BE2C (cell line): ENCODE measurements at places on chromosomes 4 and X.

DNA sequence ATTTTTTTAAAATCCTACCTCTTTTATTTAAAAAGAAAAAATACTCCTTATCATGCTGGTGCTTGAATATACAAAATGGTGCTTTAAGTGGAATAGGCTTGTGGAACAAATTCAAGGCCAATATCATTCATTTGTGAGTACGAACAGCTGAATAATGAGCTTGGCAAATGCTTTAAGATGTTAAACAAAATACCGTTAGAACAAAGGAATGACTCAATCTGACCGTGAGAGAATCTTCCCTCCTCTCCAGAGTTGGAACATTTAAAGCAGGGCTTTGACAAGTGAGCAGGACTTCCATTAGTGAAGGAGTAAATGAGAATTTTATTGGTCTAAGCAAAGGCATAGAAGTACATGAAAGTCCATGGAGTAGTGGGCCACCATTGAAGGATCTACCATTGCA, 74.5 kb downstream of the DCLK2 start:
- DNase-seq, result no peak

DNA sequence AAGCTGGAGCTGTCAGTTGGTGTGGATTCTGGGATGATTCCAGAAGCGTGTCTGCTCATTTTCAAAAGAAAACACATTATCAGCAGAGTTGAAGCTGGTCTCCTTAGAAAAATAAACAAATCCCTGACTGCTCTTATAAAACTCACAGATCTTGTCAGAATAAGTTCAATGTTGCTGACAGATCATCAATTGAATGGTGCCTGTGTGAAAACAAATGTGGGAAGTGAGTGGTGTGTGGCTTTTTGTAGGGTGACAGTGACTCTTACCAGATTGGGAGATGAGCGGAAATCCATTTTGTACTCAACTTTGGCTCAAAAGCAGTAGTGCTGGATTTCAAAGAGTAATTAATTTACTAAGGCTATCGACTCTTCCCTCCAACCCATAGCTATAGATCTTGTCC, 807.8 kb downstream of the RAPGEF2 start:
- DNase-seq, result no peak

- DNase-seq, result no peak
Measured at GRCh38 chrX:124268099-124268498, 64.4 kb upstream of the TEX13D start.

- DNase-seq, result no peak
Measured at GRCh38 chr4:183059797-183060196, 39.3 kb upstream of the WWC2 start.

GRCh38 chr4:32087211-32087610, 1367.0 kb downstream of the PCDH7 start:
- no peak for DNase-seq

GRCh38 chr4:30068234-30068633, 651.9 kb upstream of the PCDH7 start:
- DNase-seq, result peak; percentile 4

DNA sequence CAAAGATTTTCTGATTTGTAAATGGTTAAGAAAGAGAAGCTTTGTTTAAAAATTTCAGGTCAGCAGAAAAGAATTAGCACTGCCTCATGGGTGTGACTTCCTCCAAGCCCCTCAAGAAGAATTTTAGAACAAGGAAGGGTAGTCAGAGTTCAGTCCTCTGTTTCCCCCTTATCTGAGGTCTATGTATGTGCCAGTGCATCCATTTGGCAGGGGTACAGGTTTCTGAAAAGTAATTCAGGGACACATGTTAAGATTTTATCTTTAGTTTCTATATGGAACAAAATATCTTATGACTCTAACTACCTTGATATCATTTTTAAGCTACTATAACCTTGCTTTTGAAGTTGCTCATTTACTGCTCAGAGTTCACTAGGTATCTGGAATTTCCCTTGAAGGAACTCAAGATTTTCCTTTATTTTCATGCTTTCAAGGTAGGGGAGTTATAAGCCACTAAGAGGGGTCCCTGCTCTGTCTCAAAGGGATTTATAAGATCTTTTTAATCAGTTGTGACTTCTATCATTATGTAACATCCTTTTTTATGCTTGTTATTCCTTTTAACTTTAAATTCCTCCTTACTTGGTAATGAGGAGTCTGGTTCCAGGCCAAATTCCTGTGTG, 24.4 kb upstream of the PLK4 start:
- DNase-seq, result no peak

DNA sequence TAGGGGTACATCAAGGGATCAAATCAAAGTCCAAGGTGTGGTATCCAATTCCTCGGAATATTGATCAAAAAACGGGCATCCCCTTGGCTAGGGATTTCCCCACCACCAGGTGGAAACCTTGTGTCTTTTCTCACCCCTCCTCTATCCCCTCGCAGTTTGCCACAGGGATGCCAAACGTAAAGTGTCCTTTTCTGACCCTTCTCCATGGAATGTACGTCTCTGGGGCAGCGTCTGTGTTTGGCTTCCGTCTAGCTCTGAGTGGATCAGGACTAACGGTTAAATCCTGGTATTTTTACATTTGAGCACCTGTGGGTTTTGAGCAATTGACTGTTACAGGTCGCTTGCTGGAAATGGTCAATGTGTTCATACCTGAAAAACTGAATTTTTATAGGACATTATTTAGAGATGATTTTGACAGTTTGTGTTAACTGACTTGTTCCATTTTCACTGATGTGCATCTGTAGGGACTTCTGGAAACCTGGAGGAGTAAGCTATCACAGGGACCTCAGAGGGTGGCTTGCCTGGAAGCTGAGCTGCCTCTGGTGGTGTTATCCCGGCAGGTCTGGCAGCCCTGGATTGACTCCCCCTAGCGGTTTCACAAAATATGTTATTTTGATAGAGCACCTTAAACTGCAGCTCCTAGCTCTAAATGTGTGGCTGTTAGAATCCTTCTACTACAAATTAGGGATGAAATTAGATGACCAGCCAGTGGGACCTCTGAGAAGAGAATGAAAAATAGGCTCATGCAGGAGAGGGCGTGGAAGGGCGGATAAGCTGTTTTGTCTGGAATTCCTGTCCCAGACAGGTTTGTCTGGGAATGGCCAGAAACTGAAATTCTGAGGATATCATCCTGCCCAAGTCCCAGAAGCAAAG, 8.8 kb upstream of the MGST2 start:
- DNase-seq, result peak; percentile 76

GRCh38 chr4:97370568-97370967, 772.7 kb downstream of the STPG2 start:
- peak; percentile 37 for DNase-seq

GRCh38 chr4:71187404-71188155, 151.2 kb upstream of the SLC4A4 start:
- DNase-seq, result peak; percentile 11

GRCh38 chr4:129899849-129900248, 803.9 kb downstream of the C4orf33 start:
- DNase-seq, result no peak

- no peak for DNase-seq
Measured at GRCh38 chr4:4968161-4968725, 51.0 kb downstream of the CYTL1 start.

DNA sequence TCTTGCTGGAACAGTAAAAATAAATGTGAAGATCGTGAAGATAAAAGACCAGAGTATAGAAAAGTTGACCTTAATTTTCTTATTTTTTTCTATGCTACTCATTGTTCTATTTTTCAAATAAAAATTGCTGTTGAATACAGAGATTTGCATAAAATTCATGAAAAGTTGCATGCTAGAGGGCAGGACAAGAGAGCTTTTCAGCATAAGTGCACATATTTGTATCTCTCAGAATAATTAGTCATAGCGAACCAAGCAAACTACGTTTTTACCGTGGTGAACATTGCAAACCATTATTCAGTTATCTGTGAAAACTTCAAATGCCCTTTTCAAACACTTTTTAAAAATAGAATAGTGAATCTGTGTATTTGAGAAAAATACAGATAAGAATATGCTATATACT, 26.4 kb upstream of the AFF2 start:
- no peak for DNase-seq

DNA sequence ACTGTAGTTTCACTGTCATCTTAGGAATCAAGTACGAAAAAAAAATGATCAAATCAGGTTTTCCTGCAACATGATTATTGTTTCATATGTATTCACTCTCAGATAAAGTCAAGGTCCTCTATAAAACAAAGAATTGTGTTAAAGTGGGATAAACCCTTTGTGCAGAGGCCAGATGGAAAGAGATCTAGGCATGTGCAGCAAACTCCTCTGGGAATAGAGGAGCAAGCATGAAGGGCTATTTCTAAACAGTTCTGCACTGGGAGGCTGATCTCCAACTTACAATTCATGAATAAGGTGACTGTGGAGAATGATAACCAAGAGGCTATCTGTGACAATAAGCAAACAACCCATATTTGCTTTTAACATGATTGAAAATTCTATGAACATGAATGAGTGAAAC, 2.4 kb upstream of the WDFY3 start:
- DNase-seq, result peak; percentile 39

DNA sequence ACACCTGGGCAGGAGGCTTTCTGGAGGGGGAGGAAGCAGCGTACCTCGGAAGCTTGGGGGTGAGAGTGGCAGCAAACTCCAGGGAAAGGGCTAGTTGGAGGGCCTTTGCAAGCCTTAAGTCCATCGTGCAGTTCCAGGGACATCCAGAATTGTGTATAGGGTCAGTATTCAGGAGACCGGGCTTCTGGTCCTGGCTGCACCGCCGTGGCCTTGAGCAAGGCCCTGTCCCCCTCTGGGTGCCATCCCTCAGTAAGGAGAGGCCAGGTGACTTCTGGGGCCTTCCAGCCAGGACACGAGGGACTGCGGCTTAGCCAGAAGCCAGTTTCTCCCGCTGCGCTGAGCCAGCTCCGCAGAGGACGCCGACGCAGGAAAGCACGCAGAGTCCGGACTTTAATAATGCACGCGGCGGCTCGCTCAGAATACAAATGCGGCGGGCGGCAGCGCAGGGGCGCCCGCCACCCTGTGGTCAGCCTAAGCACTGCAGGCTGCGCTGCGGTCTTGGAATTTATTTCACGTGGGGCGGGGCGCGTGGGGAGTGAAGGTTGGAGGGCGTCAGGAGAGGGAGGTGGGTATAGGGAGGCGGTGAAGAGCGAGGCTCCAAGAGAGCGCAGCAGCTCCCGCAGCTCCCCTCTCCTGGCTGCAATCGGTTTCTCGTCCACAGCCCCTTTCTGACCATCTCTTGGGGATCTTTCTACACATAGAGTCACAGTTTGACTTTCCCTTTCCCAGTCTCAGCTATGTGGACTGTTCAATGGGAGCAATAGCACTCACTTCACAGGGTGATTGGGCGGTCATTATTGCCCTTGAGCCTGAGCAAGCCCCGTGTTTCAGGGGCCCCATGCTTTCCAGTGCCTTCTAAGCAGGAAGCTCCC, 94.1 kb upstream of the GPR50 start:
- DNase-seq, result peak; percentile 64

- no peak for DNase-seq
Measured at GRCh38 chrX:63747331-63747730, 37.7 kb downstream of the ARHGEF9 start.

DNA sequence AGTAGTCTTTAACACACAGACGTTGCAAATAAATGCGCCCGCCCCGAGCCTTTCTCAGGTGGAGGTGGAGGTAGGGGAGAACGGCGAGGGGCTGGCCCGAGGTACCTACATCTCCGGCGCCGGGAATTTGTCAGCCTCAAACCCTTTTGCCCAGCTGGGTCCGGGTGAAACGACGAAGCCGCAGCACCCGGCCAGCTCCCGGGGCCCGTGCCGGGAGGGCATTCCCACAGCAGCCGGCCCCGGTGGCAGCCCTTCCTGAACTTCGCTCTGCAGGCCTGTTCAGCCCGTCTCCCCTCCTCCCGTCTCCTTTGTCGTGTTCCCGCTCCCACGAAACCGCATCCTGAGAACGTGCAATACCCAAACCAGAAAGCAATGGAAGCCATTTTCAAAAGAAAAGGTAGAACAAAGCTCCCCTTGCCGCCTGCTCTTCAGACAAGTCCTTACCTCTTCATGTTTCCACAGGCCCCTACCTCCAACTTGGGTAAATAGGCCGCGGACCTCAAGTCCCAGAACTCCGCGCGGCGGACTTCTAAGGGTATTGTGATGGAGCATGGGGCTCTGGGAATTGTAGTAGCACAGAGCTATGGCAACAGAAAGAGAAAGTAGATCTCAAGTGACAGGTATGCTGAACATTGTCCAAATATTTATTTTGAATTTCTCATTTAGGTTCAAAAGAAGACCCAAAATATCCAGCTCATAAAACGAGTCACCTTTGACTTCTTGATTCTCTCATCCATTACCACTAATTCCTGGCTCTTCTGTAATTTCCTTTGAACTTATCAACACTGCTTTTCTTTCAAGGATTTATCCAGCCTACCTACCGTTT, at the start of gene RBM41:
Gene RBM41 (minus strand): TSS at position 501 of the 826 bp plus-strand sequence. CDS start 49 bp downstream, at position 452.
- DNase-seq, result peak; percentile 64

DNA sequence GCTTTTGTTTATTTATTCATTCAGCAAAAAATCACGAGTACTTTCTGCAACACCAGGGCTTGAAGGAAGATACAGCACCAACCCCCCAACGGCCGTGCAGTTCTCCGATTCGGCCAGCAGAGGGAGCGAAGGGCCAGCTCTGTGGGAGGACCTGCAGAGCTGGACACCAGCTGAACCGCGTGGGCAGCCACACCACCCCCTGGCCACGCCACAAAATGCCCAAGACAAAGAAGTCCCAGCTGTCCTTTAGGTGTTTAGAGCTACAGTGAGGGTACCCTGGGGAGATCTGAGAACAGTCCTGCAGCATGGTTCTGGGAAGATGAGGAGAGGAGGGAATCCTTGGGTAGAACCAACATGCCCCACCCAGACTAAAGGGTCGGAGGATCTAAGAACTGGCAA, 83.1 kb downstream of the RELL1 start:
- peak; percentile 79 for DNase-seq
